Uterus (tissue), 4 donors: ENCODE measurements at places on chromosomes 5 and 9.
A peak's percentile ranks its signal among the peaks of the same experiment; 100 is the strongest.

DNA sequence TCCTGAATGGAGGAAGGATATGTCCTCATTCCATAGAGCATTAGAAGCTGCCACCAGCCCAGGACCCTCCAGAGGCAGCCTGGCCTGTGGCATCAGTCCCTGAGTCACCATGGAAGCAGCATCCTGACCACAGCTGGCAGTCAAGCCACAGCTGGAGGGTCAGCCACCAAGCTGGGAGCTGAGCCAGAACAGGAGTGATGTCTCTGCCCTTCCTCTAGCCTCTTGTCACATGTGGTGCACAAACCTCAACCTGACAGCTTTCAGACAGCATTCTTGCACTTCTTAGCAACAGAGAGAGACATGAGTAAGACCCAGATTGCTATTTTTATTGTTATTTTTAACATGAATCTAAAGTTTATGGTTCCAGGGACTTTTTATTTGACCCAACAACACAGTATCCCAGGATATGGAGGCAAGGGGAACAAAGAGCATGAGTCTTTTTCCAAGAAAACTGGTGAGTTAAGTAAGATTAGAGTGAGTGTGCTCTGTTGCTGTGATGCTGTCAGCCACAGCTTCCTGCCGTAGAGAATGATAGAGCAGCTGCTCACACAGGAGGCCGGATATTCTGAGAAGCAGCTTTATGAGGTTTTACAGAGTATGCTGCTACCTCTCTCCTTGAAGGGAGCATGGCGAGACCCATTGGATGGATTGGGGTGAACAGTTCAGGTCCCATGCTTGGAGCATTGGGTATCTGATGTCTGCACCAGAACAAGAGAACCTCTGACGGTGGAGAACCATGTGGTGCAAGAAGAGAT lies 13.0 kb upstream of the CYFIP2 start:
- H3K27me3 ChIP-seq: no peaks in the 10 kb centered on the region
- no peaks in the 10 kb centered on the region for H3K36me3 ChIP-seq
- no peaks in the 10 kb centered on the region for H3K4me1 ChIP-seq
- DNase-seq: no peak
- H3K27ac ChIP-seq: no peak overlapping the region
- no peak overlapping the region for H3K4me3 ChIP-seq

- no peak overlapping the region for H3K27ac ChIP-seq
- no peaks in the 10 kb centered on the region for H3K36me3 ChIP-seq
- no peak overlapping the region for H3K4me3 ChIP-seq
- no peaks in the 10 kb centered on the region for H3K4me1 ChIP-seq
- H3K27me3 ChIP-seq: no peaks in the 10 kb centered on the region
Observed at GRCh38 chr9:133202688-133203453, 6.2 kb downstream of the OBP2B start.

- H3K4me1 ChIP-seq: no peaks in the 10 kb centered on the region
- no peaks in the 10 kb centered on the region for H3K36me3 ChIP-seq
- no peak overlapping the region for H3K4me3 ChIP-seq
- H3K27ac ChIP-seq: no peak overlapping the region
- no peaks in the 10 kb centered on the region for H3K27me3 ChIP-seq
Observed at GRCh38 chr5:3709068-3709716, 113.6 kb downstream of the IRX1 start.

GRCh38 chr5:119368238-119368630 lies 12.4 kb downstream of the TNFAIP8 start:
- DNase-seq: no peak
- no peak overlapping the region for H3K27ac ChIP-seq
- H3K27me3 ChIP-seq: no peaks in the 10 kb centered on the region

- H3K4me1 ChIP-seq: no peaks in the 10 kb centered on the region
- H3K4me3 ChIP-seq: no peak overlapping the region
- H3K36me3 ChIP-seq: no peaks in the 10 kb centered on the region
- no peak overlapping the region for H3K27ac ChIP-seq
- no peaks in the 10 kb centered on the region for H3K27me3 ChIP-seq
Observed at GRCh38 chr5:88727705-88728313, 155.2 kb downstream of the MEF2C start.

- H3K4me3 ChIP-seq: no peak overlapping the region
- H3K4me1 ChIP-seq: no peaks in the 10 kb centered on the region
- no peak overlapping the region for H3K27ac ChIP-seq
- H3K36me3 ChIP-seq: no peaks in the 10 kb centered on the region
Observed at GRCh38 chr5:59685793-59686192, 207.7 kb downstream of the PDE4D start.

DNA sequence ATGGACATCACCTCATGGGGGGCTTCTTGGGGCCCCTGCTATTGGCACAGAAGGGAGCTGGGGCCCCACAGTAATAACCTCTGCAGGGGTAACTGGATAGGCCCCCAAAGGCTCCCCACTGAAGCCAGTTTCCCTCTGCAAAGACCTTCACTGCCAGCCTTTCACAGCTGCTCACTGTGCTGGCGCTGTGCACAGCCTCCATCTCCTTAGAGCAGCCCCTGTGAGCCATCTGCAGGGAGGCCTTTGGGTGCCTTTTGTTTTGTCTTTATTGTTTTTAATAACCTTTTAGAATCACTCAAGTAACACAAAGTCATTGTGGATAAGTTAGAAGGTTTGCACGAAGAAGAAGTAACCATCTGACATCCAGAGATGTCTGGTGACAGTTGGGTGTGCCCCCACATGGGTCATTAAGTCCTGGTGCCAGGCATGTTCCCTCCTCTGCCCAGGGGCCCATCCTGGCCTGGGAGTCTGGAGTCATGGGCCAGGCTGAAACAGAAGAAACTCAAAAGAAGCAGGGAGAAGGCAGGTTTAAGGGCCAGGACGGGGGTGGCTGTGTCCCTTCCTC lies 42.7 kb downstream of the NCS1 start:
- H3K4me1 ChIP-seq: peaks cover 6% of the 10 kb centered on the region
- H3K27ac ChIP-seq: peak overlapping the region; percentile 53
- no peak overlapping the region for H3K4me3 ChIP-seq
- H3K27me3 ChIP-seq: no peaks in the 10 kb centered on the region
- H3K36me3 ChIP-seq: no peaks in the 10 kb centered on the region

- no peaks in the 10 kb centered on the region for H3K4me1 ChIP-seq
- no peaks in the 10 kb centered on the region for H3K27me3 ChIP-seq
- H3K36me3 ChIP-seq: no peaks in the 10 kb centered on the region
- no peak overlapping the region for H3K27ac ChIP-seq
- no peak overlapping the region for H3K4me3 ChIP-seq
Observed at GRCh38 chr9:137078701-137079400, 1.5 kb downstream of the UAP1L1 start.

DNA sequence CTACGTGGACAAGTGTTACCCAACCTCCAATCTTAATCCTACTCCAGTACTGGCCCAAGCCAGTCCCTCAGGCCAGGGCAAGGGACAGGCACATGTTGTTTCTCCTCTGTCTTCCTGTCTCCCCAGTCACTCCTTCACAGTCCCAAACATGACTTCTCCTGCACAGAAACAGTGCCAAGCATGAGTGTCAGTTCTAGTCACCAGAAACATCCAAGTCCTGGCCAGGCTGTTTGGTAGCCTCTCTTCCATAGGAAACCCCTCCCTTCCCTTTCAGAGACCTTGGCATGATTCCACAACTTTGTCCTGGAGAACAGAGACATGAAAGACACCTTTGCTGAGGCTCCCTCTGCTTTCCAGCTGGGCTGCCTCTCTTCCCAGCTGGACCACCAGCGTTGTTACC lies 56.2 kb upstream of the SLC2A8 start:
- peaks cover 7% of the 10 kb centered on the region for H3K4me1 ChIP-seq
- DNase-seq: no peak
- no peaks in the 10 kb centered on the region for H3K27me3 ChIP-seq
- H3K36me3 ChIP-seq: no peaks in the 10 kb centered on the region
- no peak overlapping the region for H3K4me3 ChIP-seq

DNA sequence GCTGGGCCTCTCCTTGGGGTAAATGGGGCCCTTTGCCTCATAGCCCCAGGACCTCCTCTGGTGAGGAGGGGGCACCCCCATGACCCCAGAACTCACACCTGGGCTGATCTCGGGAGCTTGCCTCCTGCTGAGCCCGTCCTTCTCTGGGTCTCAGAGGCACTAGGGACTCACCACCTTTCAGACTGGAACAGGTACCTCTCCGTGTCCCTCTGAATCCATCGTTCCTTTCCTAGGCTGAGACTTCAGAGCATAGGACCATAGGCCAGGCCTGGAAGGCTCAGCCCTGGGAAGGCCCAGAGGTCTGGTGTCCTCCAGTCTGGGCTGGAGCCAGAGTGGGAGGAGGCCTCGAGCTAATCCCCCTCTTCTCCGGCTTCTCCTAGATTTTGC lies 97.9 kb downstream of the CACNA1B start:
- DNase-seq: no peak
- H3K4me3 ChIP-seq: no peak overlapping the region
- H3K27me3 ChIP-seq: no peaks in the 10 kb centered on the region
- H3K36me3 ChIP-seq: no peaks in the 10 kb centered on the region
- no peak overlapping the region for H3K27ac ChIP-seq

- H3K36me3 ChIP-seq: no peaks in the 10 kb centered on the region
- peak overlapping the region; percentile 69 for H3K27ac ChIP-seq
- no peak overlapping the region for H3K4me3 ChIP-seq
- H3K4me1 ChIP-seq: peaks cover 4% of the 10 kb centered on the region
- DNase-seq: peak; percentile 56
- no peaks in the 10 kb centered on the region for H3K27me3 ChIP-seq
Observed at GRCh38 chr5:126849101-126849678, 72.3 kb downstream of the LMNB1 start.

GRCh38 chr5:82639393-82640144 lies 361.4 kb upstream of the RPS23 start:
- H3K27ac ChIP-seq: no peak overlapping the region
- H3K27me3 ChIP-seq: no peaks in the 10 kb centered on the region
- no peaks in the 10 kb centered on the region for H3K36me3 ChIP-seq
- no peak overlapping the region for H3K4me3 ChIP-seq

DNA sequence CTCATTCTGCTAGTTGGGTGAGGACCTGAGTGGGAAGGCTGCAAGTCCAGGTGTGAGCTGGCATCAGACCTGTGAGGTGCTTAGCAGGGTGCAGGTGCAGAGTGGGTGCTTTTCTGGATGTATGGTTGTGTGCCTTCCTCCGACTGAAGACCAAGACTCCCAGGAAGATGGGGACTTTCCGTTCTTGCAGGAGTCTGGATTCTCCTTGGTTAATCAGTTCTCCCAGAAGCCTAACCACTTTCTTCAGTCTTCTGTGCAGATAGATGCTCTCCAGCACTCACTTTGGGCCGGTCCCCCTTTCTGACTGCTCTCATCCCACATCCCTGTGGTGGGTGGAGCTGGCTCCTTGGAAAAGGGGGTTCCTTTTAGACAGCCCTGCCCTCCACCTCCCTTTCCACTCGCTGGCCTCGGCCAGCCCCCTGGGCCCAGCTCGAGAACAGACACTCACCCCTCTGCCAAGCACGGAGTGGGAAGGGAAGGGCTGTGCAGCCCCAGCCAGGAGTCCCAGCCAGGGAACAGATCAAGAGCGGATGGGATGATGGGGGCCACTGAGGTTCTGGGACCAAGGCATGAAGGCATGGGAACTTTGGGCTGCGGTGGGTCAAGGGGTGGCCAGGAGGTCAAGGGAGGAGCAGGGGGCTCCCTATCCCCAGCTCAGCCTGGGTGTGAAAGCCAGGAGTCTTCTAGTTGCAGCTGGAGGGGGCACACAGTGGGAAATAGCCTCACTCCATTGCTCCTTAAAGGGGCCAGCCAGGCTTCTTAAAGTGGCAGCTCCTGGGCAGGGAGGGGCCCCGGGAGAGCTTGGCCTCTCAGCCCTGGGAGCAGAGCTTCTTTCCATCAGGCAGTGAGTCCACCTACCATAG lies 62.4 kb downstream of the FGF18 start:
- H3K4me3 ChIP-seq: no peak overlapping the region
- no peaks in the 10 kb centered on the region for H3K27me3 ChIP-seq
- H3K4me1 ChIP-seq: no peaks in the 10 kb centered on the region
- no peak for DNase-seq

- no peaks in the 10 kb centered on the region for H3K4me1 ChIP-seq
- H3K36me3 ChIP-seq: no peaks in the 10 kb centered on the region
- no peaks in the 10 kb centered on the region for H3K27me3 ChIP-seq
- no peak for DNase-seq
- peak overlapping the region; percentile 66 for H3K27ac ChIP-seq
Observed at GRCh38 chr9:86534572-86535258, 180.5 kb upstream of the TUT7 start.

GRCh38 chr9:99085949-99086948 lies 18.7 kb upstream of the TGFBR1 start:
- peak; percentile 30 for DNase-seq
- no peaks in the 10 kb centered on the region for H3K27me3 ChIP-seq
- H3K4me3 ChIP-seq: no peak overlapping the region
- H3K4me1 ChIP-seq: no peaks in the 10 kb centered on the region
- peak overlapping the region; percentile 29 for H3K27ac ChIP-seq
